ENCODE measurements at places on chromosomes 7 and 10.

- DNase-seq, result no peak
These were observed 34.2 kb upstream of the XRCC2 start for GRCh38 chr7:152710153-152710442.

GRCh38 chr7:40231796-40232195, 97.0 kb downstream of the SUGCT start:
- no peak for DNase-seq

DNA sequence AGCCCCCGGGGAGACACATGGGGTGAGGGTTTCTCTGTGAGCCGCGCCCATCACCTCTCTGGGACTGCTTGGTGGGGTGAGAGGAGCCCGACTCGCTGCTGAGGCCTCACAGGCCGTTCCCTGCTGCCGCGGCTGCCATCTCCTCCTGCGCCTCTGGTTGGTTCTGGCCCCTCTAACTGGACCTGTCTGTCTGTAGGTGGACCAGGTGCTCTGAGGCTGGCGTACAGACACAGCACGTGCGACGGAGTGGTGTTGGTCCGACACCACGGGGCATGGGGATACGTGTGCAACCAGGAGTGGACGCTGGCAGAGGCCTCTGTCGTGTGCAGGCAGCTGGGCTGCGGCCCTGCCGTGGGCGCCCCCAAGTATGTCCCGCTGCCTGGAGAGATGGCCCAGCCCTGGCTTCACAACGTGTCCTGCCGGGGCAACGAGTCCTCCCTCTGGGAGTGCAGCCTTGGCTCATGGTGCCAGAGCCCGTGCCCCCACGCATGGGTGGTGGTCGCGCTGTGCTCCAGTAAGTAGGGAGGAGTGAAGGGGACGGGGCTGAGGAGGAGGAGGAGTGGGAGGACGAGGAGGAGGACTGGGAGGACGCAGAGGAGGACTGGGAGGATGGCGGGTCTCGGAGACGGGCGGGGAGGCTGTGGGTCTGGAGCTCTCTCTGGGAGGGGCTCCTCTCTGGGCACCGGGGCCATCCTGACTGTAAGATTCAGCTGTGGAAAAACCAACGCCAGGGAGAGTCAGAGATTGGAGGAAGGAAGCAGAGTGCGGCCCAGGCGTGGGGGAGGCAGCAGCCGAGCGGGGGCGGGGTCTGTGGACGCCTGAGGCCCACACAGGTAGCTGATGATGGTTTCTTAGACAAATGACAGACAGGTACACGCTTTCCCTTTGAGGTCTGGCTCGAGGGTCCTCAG, 2.6 kb downstream of the SCART1 start:
- DNase-seq, result no peak

- DNase-seq, result no peak
These were observed 98.6 kb upstream of the DIP2C start for GRCh38 chr10:787933-788651.

DNA sequence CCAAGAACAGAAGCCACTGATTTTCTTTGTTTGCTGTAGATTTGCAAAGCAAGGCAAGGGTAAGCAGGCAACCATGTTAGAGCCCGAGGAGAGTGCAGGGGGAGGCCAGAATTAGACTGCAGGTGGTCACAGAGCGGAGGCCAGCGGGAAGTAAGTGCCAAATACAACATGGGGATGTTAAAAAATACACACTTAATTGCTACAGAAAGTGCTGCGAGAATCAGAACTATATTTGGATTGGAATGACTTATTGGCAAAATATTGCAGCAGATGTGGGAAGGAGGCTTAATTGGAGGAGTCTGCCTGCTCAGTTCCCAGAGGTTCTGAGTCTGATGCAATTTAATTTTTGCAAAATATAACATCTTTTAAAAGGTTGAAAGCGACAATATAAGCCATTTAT, 49.7 kb upstream of the ADCY1 start:
- no peak for DNase-seq

DNA sequence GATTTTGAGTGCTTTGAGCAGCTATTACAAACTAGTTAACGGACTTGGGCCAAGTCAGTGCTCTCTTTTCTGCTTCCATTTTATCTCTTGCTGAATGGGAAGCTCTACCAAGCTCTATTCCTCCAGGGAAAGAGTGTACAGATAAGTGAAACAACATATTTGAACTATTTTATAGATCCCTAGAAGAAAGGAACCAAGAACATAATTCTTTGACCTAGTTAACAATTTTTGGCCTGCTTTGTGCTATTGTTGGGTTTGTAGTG, 244.8 kb downstream of the PRKG1 start:
- no peak for DNase-seq

DNA sequence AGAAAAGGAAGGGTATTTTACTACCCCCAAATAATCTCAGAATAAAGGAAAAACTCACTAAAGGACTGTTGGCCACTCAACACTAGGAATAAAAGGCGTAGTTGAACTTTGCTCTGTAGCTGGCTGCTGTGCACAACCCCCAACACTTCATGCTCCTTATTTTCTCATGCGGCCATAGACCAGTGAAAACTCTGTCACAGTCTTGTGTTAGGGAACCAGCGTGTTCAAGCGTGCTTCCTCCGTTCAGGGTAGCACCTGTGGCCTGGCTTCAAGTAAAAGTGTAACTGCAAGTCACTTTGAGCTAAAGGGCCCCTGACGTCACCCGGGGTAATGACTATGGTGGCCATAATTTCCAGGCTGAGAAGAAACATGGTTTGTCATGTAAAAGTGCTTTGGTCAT, 27.0 kb downstream of the BLNK start:
- no peak for DNase-seq

- no peak for DNase-seq
These were observed 39.0 kb upstream of the SLC39A12 start for GRCh38 chr10:17912754-17913153.

DNA sequence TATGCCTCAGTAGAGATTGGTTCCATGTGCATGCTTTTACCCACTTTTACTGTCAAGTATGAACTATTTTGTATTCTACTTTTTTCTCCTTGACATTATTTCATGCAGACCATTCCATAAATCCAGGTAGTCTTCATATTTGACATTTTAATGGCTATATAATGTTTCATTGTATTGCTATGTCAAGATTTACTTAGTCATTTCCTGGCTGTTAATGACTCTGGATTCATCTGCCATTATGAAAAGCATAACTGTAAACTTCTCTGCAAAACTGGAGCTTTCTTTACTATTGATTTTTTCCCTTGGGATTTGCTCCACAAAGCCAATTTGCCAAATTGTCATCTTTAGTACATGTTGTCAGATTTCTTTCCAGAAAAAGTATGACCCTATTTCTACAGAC, 6.8 kb upstream of the MSRB2 start:
- no peak for DNase-seq

DNA sequence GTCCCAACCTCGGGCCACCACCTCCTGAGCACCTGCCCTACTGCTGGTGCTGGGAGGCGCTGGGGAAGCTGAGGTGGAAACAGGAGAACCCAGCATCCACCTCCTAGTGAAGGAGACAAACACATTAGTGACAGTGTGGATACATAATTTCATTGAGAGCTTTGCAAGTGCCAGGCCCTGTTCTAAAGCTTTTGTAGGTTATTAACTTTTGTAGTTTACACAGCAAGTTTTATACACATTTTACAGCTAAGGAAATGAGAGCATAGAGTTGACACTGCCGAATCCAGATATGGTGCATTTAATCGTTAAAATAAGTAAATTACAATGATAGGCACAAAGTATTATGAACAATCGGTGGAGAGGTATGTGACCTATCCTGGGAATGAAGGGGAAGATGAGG, 466.1 kb upstream of the C7orf33 start:
- no peak for DNase-seq

DNA sequence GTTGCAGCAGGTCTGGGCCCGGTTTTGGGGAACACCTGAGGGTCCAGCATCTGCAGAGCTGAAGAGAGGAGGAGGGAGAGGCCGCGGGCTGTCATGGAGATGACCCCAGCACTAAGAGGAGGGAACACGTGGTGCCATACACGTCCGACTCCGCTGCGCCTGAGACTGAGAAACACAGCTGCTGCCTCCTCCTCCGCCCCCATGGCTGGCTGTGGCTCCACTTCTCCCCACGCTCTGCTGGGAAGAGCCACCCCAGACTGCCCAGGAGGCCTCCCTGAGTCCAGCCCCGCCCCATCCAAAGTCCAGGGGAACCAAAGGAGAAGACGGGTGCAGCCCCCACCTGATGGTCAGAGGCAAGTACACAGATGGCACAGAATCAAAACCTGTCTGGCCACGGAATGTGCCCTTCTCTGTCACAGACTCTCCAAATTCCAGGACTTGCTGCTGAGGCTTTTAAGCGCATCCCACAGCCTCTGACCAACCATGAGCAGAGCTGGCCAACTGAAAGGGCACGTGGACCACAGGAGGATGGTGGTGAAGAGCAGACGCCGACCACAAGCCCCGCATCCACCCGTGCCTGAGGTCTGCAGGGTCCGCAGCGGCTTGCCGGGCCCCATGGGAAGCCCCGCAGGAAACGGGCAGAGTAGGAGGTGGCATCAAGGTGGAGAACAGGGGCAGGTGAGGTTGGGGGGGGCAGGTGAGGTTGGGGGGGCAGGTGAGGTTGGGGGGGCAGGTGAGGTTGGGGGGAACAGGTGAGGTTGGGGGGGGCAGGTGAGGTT, 24.0 kb downstream of the STK32C start:
- no peak for DNase-seq

DNA sequence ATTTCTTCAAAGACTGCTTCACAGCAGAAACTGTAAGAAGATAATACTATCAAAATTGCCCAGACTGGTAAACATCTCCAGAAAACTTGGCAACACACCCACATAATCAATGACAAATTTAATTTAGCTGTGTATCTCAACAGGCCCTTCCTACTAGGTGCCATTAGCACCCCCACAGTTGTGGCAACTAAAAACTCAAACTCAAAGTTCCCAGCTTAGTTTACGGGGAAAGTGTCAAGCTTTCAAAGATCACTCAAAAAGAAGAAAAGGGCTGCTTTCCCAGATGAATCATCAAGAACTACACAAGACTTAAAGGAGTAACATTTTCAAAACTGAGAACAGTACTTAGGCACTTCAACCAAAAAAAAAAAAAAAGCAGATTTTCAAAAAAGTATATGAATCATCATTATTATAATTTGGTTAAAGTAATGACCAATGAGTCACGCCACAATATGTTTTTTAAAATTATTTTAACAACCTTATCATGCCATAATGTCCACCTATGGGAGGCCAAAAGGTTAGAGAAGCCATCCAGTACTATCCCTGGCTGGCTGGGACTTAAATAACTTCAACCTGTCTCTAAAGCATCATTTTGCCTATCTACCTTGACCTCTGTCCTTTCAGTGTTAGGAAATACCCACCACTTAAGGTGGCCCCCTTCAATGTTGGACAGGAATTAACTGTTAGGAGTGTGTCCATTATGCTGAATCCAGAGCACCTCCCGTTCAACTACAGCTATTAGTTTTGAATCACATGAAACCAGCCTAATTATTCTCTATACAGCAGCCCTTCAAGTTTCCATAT, 90.8 kb downstream of the ZFAND4 start:
- DNase-seq, result no peak

DNA sequence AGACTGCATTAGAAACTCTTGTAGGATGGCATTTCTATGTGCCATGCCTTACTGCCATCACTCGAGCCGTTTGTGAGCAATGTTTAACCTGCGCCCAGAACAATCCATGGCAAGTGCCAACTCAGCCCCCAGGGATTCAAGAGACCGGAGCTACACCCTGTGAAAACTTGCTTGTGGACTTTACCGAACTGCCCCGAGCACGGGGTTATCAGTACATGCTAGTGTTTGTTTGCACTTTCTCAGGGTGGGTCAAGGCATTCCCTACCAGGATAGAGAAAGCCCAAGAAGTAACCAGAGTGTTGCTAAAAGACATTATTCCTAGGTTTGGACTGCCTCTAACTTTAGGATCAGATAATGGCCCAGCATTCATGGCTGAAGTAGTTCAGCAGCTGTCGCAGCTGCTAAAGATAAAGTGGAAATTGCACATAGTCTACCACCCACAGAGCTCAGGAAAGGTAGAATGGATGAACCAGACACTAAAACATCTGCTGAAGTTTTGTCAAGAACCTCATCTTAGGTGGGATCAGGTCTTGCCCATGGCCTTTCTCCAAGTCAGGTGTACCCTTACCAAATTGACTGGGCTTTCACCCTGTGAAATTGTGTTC, 8.9 kb upstream of the CYREN start:
- no peak for DNase-seq

Measured in T-cell (primary cell).